ENCODE measurements at places on chromosomes 1 and 21.

DNA sequence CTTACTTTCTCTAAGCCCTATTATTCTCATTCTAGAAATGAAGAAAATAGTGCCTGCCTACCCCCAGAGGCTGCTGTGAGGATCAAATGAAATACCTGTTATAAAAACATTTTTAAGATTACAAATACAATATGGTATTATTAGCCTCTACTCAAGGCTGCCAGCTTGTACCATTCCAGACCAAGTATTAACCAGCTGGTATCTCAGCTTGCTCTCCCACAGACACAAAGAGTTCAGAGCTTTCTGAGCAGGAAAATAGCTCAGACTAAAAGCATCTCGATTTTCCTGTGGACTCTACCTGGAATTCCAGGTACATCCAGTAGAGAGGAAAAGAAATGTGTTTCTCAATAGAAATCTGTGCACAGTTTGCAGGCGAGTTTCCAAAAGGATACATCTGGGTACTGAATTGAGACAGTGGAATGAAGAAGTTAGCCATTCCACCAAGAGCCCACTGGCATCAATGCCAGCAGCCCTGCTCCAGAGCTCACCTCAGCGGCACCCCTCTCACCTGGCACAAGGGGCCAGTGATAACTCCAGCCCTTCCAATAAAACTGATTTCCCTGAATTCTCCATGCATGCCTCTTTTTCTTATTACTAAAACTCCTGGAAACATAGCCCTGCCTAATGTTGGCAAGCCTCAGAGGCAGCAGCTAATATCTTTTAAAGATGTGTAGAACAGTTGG lies 31.0 kb downstream of the TGFBR3 start:
- no peak for DNase-seq

GRCh38 chr1:7224081-7224534 lies 438.9 kb downstream of the CAMTA1 start:
- no peak for DNase-seq

- no peak for DNase-seq
These were observed 172.2 kb downstream of the SDCCAG8 start for GRCh38 chr1:243428084-243428483.

DNA sequence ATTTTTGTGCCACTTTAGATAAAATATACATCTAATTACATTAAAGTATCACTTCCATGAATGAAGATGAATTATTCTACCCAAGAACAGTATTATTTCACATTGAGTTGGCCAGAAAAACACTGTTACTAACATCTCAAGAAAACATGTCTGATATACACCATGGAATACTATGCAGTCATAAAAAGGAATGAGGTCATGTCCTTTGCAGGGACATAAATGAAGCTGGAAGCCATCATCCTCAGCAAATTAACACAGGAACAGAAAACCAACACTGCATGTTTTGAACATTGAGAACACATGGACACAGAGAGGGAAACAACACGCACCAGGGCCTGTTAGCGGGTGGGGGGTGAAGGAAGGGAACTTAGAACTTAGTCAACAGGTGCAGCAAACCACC lies 69.0 kb downstream of the TESK2 start:
- no peak for DNase-seq

DNA sequence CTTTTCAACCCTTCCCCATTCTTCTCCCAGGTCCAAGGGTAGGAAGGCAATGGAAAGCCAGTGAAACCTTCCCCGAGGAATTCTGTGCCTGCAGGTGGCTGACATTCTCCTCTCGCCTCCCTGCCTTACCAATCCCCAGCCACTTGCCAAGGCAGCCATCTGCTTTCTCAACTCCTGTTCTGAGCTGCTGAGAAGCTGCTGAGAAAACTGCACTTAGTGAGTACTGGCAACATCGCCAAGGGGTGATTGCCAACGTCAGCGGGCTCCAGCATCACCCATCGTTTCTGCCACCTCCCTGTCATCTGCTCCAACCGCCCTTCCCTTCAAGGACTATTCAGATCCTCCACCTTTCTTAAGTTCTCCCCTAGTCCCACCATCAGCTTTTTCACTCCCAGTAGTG lies 106.0 kb downstream of the PTPRU start:
- DNase-seq: no peak

- DNase-seq: no peak
These were observed 18.6 kb upstream of the CEP350 start for GRCh38 chr1:179935909-179936496.

GRCh38 chr1:204410688-204411450 lies 748 bp downstream of the PPP1R15B start:
- no peak for DNase-seq

DNA sequence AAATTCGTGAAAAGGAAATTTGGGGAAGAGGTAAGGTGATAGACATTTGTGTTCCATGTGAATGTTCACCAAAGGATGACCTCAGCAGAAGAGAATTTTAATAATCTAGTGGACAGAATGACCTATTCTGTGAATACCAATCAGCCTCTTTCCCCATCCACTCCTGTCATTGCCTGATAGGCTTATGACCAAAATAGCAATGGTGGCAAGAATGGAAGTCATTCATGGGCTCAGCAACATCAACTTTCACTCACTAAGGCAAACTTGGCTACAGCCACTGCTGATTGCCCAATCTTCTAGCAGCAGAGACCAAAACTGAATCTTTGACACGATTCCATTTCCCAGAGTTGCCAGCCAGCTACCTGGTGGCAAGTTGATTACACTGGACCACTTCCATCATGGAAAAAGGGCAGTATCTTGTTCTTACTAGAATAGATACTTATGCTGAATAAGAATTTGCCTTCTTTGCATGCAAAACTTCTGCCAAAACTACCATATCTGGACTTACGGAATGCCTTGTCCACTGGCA lies 348.7 kb upstream of the PBX1 start:
- no peak for DNase-seq

DNA sequence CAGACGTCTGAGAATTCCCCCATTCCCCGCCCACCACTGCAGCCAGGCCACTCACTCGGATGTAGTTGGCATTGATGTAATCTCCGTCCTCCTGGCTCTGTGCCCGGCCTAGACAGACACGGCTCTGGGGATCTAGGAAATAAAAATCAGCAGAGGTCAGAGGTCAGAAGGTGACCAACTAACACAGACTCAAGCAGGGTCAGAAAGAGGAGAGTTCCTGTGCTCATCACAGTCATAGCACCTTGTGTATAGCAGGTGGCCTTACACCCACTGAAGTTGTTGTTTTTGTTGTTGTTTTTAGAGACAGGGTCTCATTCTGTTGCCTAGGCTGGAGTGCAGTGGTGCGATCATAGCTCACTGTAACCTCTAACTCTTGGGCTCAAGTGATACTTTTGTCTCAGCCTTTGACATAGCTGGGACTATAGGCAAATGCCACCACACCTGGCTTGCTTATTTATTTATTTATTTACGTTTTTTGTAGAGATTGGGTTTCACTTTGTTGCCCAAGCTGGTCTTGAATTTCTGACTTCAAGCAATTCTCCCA lies 4.9 kb downstream of the PTPN7 start:
- peak; percentile 27 for DNase-seq

GRCh38 chr1:35692317-35692716 lies 26.4 kb downstream of the C1orf216 start:
- DNase-seq: no peak

DNA sequence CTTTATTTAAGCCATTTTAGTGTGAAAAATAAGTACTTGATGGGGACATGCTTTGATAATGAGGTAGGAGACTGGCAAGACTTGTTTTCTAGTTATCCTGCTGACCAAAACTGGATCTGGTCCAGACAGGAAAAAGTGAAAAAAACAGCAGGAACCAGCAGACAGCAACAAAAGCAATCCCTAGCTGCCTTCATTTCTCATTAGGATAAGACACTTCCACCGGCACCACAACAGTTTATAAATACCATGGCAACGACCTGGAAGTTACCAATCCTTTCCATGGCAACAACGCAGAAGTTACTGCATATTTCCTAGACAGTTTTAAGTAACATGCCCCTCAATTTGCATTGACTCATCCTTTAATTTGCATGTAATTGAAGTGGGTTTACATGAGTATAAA lies 993.8 kb upstream of the NCAM2 start:
- no peak for DNase-seq

GRCh38 chr1:203475012-203475981 lies at the start of gene PRELP:
TSS of gene PRELP (plus strand) at chr1:203475806. CDS start at chr1:203483185, 7,379 bp downstream.
- DNase-seq: no peak

DNA sequence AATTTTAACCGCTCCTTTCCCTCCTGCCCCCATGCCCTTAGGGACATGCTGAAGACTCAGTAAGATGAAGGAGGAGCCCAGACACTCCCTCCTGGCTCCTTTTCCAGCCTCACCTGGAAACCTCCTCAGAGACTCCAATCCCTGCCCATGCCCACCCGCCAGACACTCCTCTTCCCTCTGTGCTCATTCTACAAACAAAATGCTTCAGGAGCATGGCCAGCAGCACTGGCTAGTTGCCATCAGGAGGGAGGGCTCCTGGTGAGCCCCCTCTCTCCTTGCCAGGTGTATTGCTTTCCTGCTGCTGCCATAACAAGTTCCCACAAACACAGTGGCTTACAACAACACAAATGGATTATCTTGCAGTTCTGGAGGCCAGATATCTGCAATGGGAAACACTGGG lies 126.1 kb downstream of the PSMG1 start:
- no peak for DNase-seq

DNA sequence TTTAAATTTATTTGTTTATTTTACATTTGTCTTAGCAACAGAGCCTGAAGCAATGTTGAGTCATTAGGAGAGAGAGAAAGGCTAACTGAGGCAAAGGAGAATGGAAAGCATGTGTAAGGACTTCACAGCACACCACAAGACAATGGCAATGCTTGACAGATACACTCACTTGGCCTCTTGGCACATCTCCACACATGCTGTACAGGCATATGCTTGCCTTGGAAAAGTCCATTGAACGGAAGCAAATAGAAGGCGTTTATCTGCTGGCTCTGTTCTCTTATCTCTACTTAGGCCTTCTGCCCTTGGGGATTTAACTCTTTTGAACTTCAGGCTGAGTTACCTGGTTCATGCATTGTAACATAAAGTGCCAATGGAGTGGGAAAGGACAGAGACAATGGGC lies 262.2 kb upstream of the POU3F1 start:
- DNase-seq: no peak

DNA sequence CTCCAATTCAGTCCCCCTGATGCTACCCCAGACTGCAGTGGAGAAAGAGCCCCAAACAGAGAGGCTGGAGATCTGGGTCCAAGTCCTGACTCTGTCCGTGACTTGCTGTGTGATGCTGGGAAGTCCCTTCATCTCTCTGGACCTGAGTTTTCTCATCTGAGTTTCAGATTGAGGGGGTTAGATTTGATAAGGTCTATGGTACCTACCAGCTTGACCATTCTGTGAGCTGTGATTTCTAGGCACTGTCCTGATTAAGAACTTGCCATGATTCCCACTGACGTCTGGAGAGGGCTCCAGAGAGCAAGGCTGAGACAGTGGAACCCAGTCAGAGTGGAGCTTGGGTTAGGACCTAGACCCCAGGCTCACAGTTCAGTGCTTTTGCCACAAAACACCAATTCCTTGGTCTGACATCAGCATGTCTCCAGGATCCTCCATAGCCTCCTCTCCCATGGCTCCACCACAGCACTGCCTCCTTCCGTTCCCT lies 43.8 kb upstream of the DMBX1 start:
- DNase-seq: no peak

DNA sequence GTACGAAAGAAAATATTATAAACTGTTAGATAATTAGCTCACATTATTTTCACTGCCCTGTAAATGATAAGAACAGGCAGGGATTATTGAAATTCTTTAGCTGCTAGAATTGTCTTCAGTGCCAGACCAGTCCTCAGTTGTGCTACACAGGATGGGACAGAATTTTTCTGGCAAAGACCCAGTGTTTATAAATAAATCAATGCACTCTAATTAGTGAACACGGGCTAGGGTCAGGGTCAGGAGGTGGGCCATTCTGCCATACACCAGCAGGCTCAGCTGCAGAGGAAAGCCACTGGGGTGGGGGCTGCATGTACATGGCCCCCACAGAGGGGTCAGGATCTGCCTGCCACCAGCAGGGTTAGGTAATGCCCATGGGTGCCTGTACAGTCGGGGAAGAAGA lies 6.4 kb downstream of the BCAR3 start:
- no peak for DNase-seq

- no peak for DNase-seq
These were observed 261.7 kb downstream of the NPHP4 start for GRCh38 chr1:5730272-5731109.

GRCh38 chr1:203792486-203792885 lies 2.9 kb upstream of the ZBED6 start:
- DNase-seq: no peak

DNA sequence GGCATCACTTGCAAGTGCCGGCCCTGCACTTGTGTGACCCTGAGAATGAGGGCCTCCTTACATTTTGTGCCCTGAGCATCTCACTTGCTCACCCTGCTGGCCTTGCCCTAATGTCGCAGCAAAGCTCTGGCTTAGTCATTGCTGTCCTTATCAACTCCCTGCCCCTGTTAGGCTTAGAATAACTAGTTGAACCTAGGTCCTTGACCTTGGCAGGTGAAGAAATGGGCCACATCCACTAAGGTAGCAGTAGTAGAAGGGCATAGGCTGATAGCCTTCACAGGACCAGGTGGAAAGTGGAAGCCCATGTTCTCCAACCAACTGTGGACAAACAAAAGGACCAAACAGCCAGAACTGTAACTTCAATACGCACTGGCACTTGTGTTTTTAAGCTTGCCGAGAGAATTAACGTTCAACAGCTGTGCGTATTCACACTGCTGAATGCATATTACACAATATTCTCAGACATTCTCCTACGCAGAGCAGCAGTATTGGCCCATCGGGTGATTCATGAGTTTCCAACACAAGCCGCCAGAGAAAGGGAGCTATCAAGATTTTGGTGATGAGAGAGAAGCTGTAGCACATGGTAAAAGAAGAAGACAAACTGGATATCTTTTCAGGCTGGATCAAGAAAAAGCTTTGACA lies 27.7 kb upstream of the PTGFRN start:
- DNase-seq: no peak

DNA sequence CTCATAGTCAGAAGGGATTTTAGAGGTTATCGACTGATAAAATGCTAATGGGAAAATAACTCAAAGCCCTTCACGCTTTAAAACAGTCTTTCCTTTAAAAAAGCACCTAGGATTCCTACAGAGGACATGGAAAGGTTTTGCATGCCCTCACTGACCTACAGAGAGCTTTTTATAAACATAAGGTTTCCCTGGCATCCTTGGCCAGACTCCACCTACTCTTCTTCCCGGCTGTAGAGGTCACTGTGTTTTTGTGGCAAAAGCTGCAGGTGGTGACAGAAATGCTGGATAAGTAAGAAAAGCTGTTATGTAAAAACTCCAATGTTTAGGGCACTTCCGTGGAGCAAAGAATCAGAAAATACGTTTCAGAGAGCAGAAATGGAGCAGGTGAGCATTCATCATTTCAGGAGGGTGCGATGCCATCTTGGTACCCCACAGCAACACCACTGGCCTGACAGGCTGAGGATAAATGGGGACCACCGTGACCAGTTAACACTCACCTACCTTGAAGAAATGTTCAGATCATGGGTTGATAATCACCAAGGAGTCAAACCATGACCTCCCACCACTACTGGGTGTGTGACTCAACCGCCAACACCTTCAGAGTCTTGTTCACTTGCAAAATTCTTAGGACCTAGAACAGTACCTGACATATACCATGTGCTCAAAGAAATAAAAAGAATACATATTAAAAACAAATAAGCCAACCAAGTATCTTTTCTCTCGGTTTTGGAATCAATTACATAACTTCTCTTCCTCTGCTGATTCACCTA lies 46.6 kb downstream of the SSBP3 start:
- no peak for DNase-seq

Data from HS-27A (cell line).